Right renal pelvis (tissue), 4 donors: ENCODE measurements at places on chromosomes 4 and X.

DNA sequence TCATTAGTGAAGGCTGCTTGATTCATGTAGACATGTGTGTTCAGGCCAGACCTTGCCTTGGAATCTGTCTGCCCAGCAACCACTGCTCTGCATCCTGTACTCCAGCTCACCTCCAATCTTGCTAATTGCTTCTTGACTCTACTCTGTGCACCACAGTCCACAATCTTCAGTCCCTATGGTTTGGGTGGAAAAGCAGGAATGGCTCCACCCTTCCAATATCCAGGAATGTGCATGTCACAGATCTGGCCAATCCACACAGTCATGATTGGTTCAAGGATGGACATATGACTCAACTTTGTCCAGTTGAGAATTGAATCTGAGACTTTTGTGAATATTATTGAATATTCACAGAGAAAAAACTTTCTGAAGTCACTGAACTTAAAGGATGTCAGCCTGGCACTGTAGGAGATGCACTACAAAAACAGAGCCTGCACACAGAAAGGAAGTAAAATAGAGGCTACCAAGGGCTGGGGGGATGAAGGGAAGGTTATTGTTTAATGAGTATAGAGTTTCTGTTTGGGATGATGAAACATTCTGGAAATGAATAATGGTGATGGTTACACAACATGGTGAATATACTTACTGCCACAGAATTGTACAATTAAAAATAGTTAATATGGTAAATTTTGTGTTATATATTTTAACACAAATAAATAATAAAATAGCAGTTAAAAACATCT, 161.3 kb upstream of the USP38 start:
- no peak for DNase-seq

- no peak for DNase-seq
Measured at GRCh38 chr4:186851291-186852072, 127.8 kb upstream of the FAT1 start.

DNA sequence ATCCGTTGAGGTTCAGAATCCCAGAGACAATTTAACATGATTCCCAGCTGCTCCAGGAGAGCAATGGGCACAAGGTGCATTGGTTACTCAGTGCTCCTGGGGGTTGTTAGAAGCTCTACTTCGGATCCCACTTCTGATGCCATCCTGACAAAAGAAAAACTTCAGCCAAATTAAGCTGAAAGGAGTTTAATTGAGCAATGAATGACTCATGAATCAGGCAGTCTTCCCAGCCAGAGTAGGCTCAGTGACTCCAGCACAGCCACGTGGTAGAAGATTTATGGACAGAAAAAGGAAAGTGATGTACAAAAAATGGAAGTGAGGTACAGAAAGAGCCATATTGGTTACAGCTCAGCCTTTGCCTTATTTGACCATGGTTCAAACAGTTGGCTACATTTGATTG, 95.7 kb downstream of the PWWP3B start:
- no peak for DNase-seq

DNA sequence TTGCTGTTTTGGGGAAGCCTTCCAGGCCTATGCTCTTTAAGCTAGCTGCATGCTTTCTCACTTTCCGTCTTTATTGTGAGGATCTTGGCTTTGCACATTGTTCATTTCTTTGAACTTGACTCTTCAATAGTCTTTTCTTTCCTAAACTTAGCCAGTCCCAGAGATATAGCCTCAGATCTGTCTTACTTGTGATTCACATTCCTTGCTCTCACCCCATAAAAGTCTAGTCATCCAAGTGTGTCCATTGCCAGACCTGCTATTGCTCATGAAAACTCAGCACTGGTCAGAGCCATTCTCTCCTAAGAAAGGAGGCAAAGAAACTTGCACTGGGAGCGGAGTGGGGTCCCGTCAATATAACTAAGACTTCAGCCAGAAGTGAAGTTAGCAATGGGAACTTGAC, 275.0 kb upstream of the CTSO start:
- no peak for DNase-seq

DNA sequence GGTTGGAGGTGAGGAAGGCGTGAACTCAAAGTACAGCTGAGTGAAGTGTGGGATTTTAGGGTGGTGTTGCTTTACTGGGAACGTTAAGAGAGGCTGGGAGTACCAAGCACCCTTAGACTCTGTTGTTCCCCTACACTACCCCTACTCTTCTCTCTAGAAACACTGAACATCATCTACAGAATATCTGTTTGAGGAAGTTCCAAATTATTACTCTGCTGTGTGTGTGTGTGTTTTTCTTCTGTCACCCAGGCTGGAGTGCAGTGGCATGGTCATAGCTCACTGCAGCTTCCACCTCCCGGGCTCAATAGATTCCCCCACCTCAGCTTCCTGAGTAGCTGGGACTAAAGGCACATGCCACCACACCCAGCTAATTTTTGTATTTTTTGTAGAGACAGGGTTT, 76.7 kb upstream of the AP1S2 start:
- DNase-seq = no peak

GRCh38 chr4:41362621-41363383, 106.1 kb downstream of the UCHL1 start:
- no peak for DNase-seq

GRCh38 chr4:3228881-3229280, 20.1 kb upstream of the MSANTD1 start:
- DNase-seq = no peak

- no peak for DNase-seq
Measured at GRCh38 chr4:2804449-2804972, 11.6 kb downstream of the SH3BP2 start.

- DNase-seq = no peak
Measured at GRCh38 chr4:145719752-145720624, 40.0 kb downstream of the C4orf51 start.

DNA sequence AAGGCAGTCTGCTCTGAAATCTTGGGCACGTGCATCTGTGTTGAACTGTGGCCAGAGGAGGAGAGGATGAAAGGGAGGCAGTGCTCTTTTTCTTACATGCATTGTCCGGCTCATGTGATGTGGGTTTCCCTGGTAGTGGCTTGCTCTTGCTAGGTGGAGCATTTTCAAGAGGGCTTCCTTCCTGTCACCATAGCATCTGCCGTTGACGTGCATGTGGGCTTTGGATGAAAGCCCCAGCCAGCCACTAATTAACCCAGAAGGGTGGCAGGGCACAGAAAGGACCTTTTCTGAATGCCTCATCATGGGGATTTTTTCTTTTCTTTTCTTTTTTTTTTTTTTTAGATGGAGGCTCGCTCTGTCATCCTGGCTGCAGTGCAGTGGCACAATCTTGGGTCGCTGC, 121.3 kb downstream of the GPR143 start:
- DNase-seq = no peak

GRCh38 chr4:119632216-119632615, 3.6 kb upstream of the PDE5A start:
- no peak for DNase-seq

GRCh38 chr4:41400296-41400695, 137.7 kb upstream of the LIMCH1 start:
- DNase-seq = no peak

- DNase-seq = no peak
Measured at GRCh38 chr4:150581056-150581605, 820 bp upstream of the MAB21L2 start.

DNA sequence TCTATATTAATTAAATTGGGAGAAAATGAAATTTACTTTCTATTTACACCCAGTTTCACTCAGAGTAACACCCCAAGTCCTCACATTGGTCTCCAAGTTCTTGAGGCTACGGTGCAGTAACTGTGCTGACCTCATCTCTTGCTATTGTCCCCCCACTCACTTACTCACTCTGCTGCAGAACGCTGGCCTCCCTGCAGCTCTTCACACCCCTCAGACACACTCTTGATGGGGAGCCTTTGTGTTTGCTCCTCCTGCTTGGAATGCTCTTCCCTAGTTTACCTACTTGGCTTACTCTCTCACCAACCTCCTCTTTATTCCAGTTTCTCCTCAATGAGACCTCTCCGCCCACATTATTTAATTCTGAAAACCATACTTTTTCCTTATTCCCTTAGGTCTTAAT, 22.2 kb upstream of the SPARCL1 start:
- DNase-seq = no peak

- DNase-seq = no peak
Measured at GRCh38 chr4:53161051-53161786, 204.6 kb downstream of the SCFD2 start.

GRCh38 chrX:68146054-68146453, 287.2 kb downstream of the OPHN1 start:
- no peak for DNase-seq

GRCh38 chr4:176584031-176584606, 208.6 kb downstream of the VEGFC start:
- no peak for DNase-seq
